ENCODE measurements at places on chromosomes 6 and 20.

DNA sequence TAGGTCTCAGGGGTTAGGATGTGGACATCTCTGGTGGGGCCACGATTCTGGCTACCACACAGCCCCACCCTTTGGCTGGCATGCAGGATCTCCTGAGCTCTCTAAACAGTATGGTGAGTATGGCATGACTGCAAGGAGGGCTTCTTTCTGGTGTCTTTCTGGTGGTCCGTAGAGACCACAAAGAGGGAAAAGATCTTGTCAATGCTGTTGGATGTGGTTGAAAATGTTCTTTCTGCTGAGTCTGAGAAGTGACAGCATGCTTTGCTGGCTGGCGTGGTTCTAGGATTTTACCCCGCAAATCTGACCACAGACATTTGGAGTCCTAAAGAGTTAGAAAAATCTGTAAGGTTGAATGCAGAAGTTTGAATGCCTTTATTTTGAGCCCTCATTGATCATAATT, 474.9 kb upstream of the CHD6 start:
- DNase-seq, result no peak

GRCh38 chr6:101348816-101349215, 44.7 kb upstream of the GRIK2 start:
- no peak for DNase-seq

GRCh38 chr20:38726804-38727606, 2.7 kb downstream of the SLC32A1 start:
- peak; percentile 27 for DNase-seq

DNA sequence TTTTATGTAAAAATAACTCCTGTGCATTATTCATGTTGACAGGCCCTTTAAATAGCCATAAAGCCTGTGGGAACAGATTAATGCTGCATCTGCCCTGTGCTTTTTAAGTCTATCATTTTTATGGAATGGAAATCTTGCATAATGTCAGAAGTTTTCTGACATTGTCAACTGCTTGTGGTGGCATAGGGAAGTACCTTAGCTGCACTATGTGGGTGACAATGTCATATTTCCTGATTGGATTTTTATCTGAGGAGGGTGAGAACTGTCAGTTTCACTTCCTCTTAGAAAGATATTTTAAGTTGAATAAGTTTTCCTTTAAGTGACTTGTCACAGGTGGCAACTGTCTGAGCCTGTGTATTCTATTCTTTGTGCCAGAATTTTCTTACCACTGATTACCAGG, 267.9 kb downstream of the PLCB1 start:
- no peak for DNase-seq

- no peak for DNase-seq
These were observed 67.3 kb upstream of the ZNF217 start for GRCh38 chr20:53660947-53661381.
